ENCODE measurements at places on chromosomes 5 and 9. TPM values are rescaled to one million over a fixed set of nuclear protein-coding genes. Genes with fewer than 3 reads are reported as not detected.

Gene TMCO6
- 8.3 TPM for total RNA-seq

Gene CAAP1
- 18.3 TPM for total RNA-seq

Gene ARL10
- total RNA-seq = 8.3 TPM

Gene RPL7A
- total RNA-seq = 1,638 TPM

Gene PCDHA9
- total RNA-seq = 0.29 TPM

Gene DRD1
- under 0.01 TPM for total RNA-seq

Gene IL7R
- total RNA-seq = 2.7 TPM

Gene TMEM141
- 31.8 TPM for total RNA-seq

Gene SPINK7
- total RNA-seq = not detected

Gene MZB1
- total RNA-seq = not detected

Gene ELAVL2
- 0.36 TPM for total RNA-seq

Gene IFT74
- 19.2 TPM for total RNA-seq

Gene CCL27
- total RNA-seq = 0.36 TPM

Gene LECT2
- total RNA-seq = not detected

Gene PGM5
- total RNA-seq = 0.36 TPM

Gene FBP2
- not detected for total RNA-seq

Gene PDE6A
- under 0.01 TPM for total RNA-seq

Gene SOHLH1
- total RNA-seq = not detected

Data from osteoblast (primary cell).